Karpas-422 (cell line): ENCODE measurements at places on chromosomes 11 and 22. TPM values are rescaled to one million over a fixed set of nuclear protein-coding genes. Genes with fewer than 3 reads are reported as not detected.

DNA sequence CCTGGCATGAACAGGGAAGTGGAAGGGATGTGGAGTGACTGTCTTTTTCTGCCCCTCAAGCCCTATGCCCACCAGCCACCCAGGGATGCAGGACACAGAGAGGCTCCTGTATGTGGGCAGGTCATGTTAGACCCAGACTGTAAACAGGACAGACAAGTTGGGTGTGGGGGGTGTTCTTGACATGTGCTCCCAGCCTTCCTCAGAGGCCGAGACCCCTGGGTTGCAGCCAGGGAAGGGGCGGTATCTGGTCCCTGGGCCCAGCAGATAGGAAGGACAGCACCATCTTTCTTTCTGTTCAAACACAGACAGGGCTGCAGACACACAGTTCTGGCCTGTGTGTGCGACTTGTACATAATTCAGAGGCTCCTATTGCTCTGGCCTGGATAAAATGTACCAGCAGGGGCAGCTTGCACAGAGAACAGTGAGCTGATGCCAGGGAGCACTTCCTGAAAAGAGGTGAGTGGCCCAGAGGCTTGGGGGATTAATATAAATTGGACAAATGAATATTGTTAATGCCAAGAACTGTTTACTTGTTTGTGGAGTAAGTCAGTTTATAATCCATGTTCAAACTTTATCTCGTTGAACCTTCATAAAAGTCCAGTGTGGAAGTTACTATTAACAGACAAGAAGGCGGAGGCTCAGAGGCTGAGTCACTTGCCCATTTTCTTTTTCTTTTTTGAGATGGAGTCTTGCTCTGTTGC lies 16.6 kb downstream of the GDPD5 start:
- peak overlapping the region; percentile 99 for H3K27ac ChIP-seq
- H3K27me3 ChIP-seq = no peaks in the 10 kb centered on the region
- peaks cover 100% of the 10 kb centered on the region for H3K4me1 ChIP-seq
- peak; percentile 70 for DNase-seq
- peaks cover 21% of the 10 kb centered on the region; the same call in 1 of the 2 replicates for H3K36me3 ChIP-seq

DNA sequence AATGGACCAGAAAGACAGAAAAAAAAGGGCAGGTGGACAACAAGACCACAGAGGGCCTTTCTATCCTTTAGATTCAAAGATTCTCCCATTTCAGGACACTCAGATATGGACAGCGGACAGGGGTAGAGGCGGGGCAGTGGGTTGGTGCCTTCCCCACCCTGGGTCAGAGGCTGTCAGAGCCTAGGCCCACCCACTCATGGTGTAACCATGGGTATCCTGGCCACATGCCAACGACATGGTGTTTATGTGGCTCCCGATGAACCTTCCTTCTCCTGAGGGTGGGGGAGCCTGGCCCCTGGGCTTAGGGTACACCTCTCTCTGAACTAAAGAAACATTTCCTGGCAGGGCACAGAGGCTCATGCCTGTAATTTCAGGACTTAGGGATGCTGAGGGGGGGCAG lies 14.3 kb upstream of the P2RY2 start:
- DNase-seq = no peak
- no peaks in the 10 kb centered on the region for H3K36me3 ChIP-seq
- no peaks in the 10 kb centered on the region for H3K4me1 ChIP-seq
- H3K27me3 ChIP-seq = no peaks in the 10 kb centered on the region
- H3K27ac ChIP-seq = no peak overlapping the region

DNA sequence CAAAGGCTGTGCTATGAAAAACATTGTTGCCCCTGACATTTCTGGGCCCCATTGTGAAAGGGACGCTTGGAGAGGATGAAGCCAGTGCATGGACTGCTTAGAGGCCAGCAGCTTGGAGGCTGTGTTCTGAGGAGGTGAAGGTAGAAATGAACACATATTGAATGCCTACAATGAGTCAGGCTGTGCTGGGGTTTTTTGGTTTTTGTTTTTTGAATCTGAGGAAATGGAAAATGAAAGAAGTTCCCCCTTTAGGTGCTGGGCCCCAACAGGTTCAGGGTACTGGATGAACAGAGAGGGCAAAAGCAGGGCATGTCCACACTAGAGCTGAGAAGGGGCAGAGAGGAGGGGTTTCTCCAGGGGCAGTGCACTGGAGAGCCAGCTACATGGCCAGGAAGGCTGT lies 166.1 kb upstream of the API5 start:
- H3K27ac ChIP-seq = no peak overlapping the region
- H3K4me1 ChIP-seq = no peaks in the 10 kb centered on the region
- H3K36me3 ChIP-seq = no peaks in the 10 kb centered on the region

DNA sequence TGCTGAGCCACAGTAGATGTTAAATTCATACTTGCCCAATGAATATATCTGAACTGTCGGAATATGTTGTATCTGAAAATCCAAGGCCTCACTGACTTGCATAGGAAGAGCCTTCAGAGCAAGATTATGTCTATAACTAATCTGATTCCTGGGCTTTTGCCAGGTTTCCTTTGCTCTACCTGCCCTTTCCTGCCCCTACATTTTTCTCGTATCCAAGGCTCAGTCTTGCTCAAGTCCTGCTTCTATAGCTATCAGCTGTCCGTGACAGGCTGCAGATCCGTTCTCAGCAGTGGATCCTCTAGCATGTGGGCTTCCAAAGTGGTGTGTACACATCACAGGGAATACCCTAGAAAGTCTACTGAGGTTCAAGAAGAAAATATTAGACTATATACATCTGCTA lies 18.8 kb upstream of the USP47 start:
- no peak overlapping the region for H3K4me3 ChIP-seq
- H3K27ac ChIP-seq = no peak overlapping the region
- no peaks in the 10 kb centered on the region for H3K36me3 ChIP-seq
- no peak for DNase-seq

DNA sequence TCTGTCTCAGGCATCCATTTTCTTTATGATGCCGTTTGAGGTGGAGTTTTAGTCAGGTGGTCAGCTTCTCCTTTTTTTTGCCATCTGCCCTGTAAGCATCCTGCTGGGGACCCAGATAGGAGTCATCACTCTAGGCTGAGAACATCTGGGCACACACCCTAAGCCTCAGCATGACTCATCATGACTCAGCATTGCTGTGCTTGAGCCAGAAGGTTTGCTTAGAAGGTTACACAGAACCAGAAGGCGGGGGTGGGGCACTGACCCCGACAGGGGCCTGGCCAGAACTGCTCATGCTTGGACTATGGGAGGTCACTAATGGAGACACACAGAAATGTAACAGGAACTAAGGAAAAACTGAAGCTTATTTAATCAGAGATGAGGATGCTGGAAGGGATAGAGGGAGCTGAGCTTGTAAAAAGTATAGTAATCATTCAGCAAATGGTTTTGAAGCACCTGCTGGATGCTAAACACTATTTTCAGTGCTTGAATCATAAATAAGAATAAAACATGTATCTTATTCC lies 10.9 kb upstream of the HBE1 start:
- no peaks in the 10 kb centered on the region for H3K27me3 ChIP-seq
- no peaks in the 10 kb centered on the region for H3K36me3 ChIP-seq
- H3K4me1 ChIP-seq = 0 out of 2 replicates have a peak, but pooled peaks cover 2% of the 10 kb centered on the region
- H3K4me3 ChIP-seq = no peak overlapping the region
- peak; percentile 56 for DNase-seq

GRCh38 chr11:47502767-47503166 lies 50.2 kb downstream of the CELF1 start:
- H3K36me3 ChIP-seq = peaks cover 8% of the 10 kb centered on the region; the same call in 1 of the 2 replicates
- peak overlapping the region; percentile 10; the same call in 1 of the 2 replicates for H3K27ac ChIP-seq
- peaks cover 85% of the 10 kb centered on the region for H3K4me1 ChIP-seq
- no peak overlapping the region for H3K4me3 ChIP-seq

- H3K4me3 ChIP-seq = no peak overlapping the region
- no peaks in the 10 kb centered on the region for H3K4me1 ChIP-seq
- no peaks in the 10 kb centered on the region for H3K27me3 ChIP-seq
Measured at GRCh38 chr11:132168344-132168981, 798.0 kb downstream of the NTM start.

DNA sequence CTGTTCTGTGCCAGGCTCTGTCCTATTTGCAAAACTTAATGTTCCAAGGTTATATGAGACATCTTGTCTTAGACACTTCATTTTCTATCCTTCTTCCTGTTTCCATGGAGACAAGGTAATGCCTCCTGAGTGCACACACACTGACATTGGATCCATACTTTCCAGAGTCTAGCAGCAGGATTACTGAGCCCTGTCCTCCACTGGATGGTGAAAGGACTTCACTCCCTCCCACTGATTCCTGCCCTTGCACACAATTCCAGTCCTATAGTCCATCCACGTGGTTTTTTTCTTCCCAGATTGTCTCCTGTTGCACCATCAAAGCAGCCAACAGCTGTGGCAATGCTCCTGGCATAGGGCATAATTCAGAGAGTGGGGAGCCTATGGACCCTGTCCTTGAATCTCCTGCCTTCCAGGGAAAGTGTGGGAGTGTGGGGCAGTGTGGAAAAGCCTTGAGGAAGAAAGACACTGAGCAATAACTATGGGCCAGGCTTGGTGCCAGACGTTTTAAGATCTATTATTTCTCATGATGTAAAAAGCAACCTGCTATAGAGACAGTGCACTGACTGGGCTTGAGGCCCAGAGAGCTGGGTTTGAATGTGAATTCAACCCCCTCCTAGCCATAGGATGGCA lies 31.3 kb downstream of the SERPINH1 start:
- H3K27me3 ChIP-seq = no peaks in the 10 kb centered on the region
- H3K27ac ChIP-seq = no peak overlapping the region
- no peaks in the 10 kb centered on the region for H3K36me3 ChIP-seq

DNA sequence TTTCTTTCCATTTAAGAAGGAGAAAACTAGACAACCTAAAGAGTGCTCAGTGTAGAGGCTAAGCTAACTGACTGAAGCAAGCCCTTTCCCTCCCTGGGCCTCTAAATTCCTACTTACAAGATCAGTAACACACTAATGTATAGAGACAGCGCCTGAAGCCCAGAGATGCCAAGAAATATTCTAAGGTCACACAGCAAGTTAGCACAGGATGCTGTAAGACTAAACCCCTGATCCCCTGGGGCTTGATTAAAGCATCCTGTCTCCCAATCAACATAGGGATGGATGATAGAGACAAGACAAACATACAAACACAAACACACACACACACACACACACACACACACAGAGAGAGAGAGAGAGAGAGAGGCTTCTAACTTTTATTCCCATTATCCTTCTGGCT lies 5.6 kb downstream of the LARGE1 start:
- no peaks in the 10 kb centered on the region for H3K4me1 ChIP-seq
- DNase-seq = no peak

- peak overlapping the region; percentile 91 for H3K27ac ChIP-seq
- H3K27me3 ChIP-seq = no peaks in the 10 kb centered on the region
- peak; percentile 85 for DNase-seq
- H3K36me3 ChIP-seq = no peaks in the 10 kb centered on the region
Measured at GRCh38 chr22:46053563-46054090, 76.7 kb upstream of the WNT7B start.

- H3K4me1 ChIP-seq = no peaks in the 10 kb centered on the region
- no peaks in the 10 kb centered on the region for H3K27me3 ChIP-seq
- no peak overlapping the region for H3K4me3 ChIP-seq
- H3K36me3 ChIP-seq = no peaks in the 10 kb centered on the region
Measured at GRCh38 chr11:125948278-125949051, 2.6 kb downstream of the VSIG10L2 start.

- H3K27me3 ChIP-seq = no peaks in the 10 kb centered on the region
- peaks cover 9% of the 10 kb centered on the region for H3K4me1 ChIP-seq
Measured at GRCh38 chr11:119149018-119149785, at the start of gene ABCG4. TSS of gene ABCG4 (plus strand) at chr11:119149052. CDS start at chr11:119149966, 914 bp downstream.

DNA sequence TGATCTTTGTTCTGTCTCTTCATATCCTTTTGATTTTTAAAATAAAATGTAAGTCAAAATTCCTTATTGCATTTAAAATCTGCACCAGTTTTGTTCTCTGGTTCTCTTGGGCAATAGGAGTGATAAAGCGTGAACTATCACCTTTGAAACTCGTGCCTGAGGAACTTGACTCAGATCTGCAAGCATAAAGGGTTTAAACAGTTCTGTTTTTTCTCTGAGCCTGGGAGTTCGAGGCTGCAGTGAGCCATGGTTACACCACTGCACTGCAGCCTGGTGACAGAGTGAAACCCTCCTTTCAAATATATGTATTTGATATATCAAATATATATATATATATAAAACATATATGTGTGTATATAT lies 38.9 kb upstream of the CLMP start:
- no peak for DNase-seq
- H3K27me3 ChIP-seq = no peaks in the 10 kb centered on the region
- H3K36me3 ChIP-seq = no peaks in the 10 kb centered on the region
- H3K27ac ChIP-seq = no peak overlapping the region
- H3K4me3 ChIP-seq = no peak overlapping the region
- H3K4me1 ChIP-seq = no peaks in the 10 kb centered on the region

The GRIK4 gene
- not detected in 2 replicates for total RNA-seq

The LUZP2 gene
- total RNA-seq = not detected in 2 replicates

The CLMP gene
- not detected in 2 replicates for total RNA-seq

The CDKN1C gene
- total RNA-seq = not detected in 2 replicates

The SLC6A5 gene
- total RNA-seq = not detected in 2 replicates

The VEGFB gene
- total RNA-seq = 43.4 and 67.9 TPM in 2 replicates

The ZNF280B gene
- 2.5 and 10.3 TPM in 2 replicates for total RNA-seq

The BDNF gene
- total RNA-seq = 0.04 TPM in 1 of 2 replicates, not detected in the other

The SMTNL1 gene
- not detected in 2 replicates for total RNA-seq

The UCP3 gene
- total RNA-seq = 3.0 and 4.0 TPM in 2 replicates

The RIMBP3C gene
- 0.65 TPM in 1 of 2 replicates, not detected in the other for total RNA-seq
